ENCODE measurements at places on chromosomes 4 and X. TPM values are rescaled to one million over a fixed set of nuclear protein-coding genes. Genes with fewer than 3 reads are reported as not detected.

DNA sequence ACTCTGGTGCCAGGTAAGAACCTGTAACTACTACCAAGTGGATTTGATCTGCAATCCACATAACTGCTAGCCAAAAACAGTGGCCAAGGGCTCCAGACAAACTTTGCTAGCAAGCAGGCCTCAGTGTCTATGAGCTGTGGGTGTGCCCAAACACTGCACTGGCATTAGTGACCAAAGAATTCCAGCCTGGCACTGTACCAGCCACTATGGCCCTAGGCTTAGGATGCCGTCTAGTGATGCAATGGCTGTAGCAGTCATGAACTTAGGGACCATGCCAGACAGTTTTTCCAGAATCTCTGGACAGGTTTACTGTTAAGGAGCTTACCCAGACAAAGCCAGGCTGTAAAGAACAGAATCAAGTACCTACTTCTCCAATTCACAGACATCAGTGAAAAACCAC lies 33.7 kb upstream of the PRR27 start:
- DNase-seq, result no peak

Gene MTTP
- total RNA-seq, result 0.07 TPM

- no peak for DNase-seq
Measured at GRCh38 chr4:165627128-165627527, 245.9 kb upstream of the TLL1 start.

GRCh38 chrX:114710571-114710970 lies 126.7 kb downstream of the HTR2C start:
- DNase-seq, result no peak

- DNase-seq, result no peak
Measured at GRCh38 chr4:111136438-111136837, 513.6 kb upstream of the PITX2 start.

DNA sequence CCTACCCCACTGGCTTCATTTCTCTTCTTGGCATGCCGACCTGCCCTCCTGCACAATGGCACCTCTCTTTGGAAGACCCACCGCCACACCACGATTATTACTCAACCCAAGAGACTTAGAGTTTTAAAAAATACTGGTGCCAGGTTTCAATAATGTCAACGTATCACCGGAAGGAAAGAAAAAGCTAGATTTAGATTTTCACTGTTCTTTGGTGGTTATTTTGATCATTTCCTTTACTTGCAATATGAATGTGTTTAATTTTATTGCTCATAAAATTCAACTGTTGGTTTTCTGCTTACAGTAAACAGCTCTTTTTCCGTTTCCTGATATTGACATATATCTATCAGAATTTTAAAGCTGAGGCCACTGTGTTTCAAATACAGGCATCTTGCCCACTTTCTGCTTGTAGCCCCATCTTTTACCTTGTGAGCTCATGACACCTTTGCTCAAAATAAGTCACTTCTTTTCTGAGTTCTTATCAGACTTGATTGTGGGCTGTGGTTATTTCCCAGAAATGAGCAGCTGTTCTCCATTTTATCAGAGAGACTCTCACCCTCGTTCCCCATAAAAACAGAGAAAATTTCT lies 439.1 kb downstream of the INPP4B start:
- DNase-seq, result no peak

Gene SCML2
- 1.3 TPM for total RNA-seq

GRCh38 chr4:56158483-56158882 lies 209.7 kb downstream of the CEP135 start:
- DNase-seq, result no peak

Gene GALNTL6
- not detected for total RNA-seq

DNA sequence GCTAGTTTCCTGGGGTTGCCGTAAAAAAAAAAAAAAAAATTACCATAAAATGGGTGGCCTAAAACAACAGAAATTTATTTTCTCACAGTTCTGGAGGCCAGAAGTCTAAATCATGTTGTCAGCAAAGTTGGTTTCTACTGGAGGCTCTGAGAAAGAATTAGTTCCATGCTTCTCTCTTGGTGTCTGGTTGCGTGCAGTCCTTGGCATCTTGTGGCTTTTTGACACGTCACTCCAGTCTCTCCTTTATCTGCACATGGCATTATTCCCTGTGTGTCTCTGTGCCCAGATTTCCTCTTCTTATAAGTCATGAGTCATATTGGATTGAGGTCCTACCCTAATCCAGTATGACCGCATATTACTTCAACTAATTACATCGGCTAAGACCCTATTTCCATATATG lies 38.7 kb downstream of the SPATA4 start:
- no peak for DNase-seq

Gene NXF3
- total RNA-seq, result not detected

DNA sequence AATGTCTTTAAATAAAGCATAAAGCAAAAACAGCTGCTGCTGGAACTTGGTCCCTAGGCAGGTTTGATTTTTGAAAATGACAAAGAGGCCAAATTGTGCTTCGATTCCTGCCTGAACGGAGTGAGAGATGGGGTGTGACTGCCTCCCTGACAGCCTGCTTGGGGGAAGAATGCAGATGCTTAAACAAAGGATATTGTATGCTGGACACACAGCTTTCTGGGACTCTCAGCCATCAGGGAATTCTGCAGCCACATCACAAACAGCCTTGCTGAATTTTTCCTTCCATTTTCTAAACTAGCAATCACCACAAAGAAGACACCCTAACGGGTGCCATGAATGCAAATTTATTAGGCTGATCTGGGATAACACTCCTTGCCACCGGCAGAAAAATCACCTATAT lies 83.9 kb upstream of the CPEB2 start:
- no peak for DNase-seq

Gene SMS
- 41.3 TPM for total RNA-seq

Gene MTNR1A
- total RNA-seq, result not detected

Gene TKTL1
- 0.44 TPM for total RNA-seq

DNA sequence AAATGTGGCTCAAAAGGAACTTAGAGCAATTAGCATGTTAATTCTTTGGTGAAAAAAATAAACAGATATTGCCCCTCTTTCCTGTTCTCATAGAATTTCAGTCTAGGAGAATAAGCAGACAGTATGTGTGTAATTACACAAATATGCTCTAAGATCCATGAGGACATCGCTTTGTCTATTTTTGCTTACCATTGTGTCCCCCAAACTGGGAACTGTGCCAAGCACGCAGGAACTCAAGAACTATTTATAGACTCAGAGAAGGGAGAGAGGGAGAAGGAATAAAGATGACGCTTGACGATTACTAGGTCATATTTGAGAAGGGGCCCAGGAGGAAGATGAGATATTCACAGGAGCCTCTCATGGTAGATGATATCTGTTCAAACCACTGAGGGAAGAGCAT lies 692.6 kb downstream of the RAB28 start:
- DNase-seq, result no peak

DNA sequence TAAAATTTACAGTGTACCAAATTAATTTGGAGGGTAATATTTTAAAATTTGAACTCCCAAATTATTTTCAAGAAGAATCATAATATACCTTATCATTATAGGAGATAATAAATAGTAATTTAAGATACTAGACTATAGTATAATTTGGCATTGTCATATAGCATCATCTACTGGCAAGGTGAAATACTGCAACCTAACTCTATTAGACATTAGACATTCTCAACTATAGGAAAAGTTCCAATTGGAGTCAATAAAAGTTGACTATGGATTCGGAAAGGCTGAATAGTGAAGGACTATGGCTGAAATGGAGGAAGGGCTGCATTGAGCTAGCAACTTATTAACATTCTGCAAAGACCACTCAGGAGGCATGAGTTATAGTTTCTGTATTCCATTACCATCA lies 113.0 kb downstream of the PRDM5 start:
- no peak for DNase-seq

DNA sequence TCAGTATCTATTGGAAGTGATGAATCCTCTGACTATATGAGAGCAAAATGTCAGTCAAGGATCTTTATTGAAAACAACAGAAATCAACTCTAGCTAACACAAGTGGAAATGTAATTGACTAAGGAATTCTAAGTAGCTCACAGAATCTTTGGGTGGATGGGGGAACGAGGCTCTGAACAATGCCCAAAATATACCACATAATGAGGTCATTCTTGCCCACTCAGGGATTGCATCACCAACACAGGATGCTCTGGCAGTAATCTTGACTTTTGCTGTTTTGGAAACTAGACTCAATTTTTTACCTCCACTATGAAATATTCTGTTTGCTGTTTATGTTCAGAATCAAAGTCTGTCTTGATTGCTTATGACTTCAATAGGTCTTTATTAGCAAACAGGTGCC lies 127.4 kb upstream of the UNC5C start:
- no peak for DNase-seq

DNA sequence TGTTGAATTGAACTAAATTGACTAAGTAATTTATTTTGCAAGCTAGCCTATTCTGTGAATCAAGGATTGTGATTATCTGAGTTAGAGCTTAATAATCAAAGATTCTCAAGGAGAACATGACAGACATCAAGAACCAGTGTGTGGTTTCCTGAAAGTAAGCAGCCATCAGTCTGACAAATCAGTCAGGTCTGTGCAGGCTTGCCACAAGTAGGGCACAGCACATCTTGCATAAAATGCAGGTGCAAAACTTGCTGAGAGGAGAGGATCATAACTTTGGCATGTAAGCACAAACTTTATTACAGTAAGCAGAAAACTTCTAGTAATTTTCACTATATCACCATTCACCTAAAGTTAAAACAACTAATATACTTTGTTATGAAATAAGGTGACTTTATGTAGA lies 22.5 kb downstream of the FAM241A start:
- DNase-seq, result no peak

Gene MAGED4B
- 0.71 TPM for total RNA-seq

DNA sequence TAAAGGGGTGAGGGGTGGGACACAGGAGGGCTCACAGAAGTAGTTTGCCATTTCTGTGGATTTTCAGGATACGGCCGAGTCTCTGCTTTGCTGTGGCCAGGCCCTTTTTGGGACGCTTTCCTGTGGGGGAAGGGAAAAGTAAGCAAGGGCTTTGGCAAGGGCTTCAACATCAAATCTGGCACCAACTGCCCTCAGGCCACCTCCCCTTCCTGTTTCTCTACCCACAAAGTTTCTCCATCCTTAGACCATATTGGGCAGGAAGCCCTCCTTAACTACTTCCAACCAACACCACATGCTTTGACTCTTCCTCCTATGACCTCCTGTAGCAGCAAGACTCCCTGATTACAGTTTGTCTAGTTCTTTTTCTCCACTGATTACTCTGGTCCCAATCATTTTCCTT lies 105.1 kb downstream of the PHF8 start:
- no peak for DNase-seq

Gene MAGEA8
- not detected for total RNA-seq

GRCh38 chr4:53192496-53192895 lies 173.4 kb downstream of the SCFD2 start:
- DNase-seq, result no peak

DNA sequence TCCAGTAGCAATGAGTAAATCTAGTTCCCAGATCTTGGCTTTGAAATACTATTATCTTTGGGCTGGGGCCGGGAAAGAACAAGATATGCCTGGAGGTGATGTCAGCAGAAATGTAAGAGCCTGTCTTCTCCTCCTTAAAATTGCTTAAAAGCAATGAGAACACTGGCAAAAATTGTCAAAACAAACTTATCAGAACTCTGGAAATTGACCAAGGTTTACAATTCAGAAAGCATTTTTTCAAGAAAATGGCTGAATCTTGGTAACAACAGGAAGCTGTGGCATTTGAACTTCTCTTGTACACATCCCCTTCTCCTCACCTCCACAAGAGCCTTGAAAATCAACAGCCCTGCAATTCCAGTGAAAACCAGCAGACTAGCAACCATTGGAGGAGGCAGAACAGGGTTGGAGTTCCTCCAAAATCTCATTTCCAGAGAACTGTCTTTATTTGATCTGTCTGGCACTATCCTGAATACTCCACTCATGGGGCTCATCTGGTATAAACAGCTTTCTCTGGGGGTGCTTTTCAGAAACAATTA lies 13.5 kb downstream of the TIMP1 start:
- no peak for DNase-seq
